ENCODE measurements at places on chromosomes 5 and 9.
A peak's percentile ranks its signal among the peaks of the same experiment; 100 is the strongest.

- no peak for DNase-seq
- H3K36me3 ChIP-seq: no peaks in the 10 kb centered on the region
- no peaks in the 10 kb centered on the region for H3K27me3 ChIP-seq
- peaks cover 4% of the 10 kb centered on the region for H3K4me1 ChIP-seq
Observed at GRCh38 chr5:139075066-139076050, 122.8 kb downstream of the SIL1 start.

DNA sequence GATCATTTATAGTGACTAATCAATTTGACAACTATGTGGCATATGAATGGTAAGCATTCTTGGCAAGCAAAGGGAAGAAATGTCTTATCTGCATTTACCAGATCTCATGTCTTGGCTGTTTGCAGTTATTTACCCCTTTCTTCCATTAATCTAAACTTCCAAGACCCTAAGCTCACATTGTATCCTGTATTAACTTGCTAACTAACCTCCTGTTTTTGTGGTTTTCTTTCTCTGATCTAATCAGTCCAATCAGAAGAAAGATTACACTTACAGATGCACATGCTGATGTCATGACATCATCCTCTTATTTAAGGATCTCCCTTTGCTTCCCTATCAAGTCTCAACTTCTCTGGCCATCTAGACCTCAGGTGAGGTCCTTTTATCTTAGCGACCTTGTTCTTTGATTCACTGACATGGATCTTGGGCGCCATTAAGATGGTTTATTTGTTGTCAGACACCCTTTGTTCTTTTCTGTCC is 95.5 kb downstream of the F2RL2 start:
- H3K27ac ChIP-seq: no peak overlapping the region
- peaks cover 74% of the 10 kb centered on the region for H3K4me1 ChIP-seq
- H3K27me3 ChIP-seq: no peaks in the 10 kb centered on the region
- H3K4me3 ChIP-seq: no peak overlapping the region
- no peak for DNase-seq

- no peaks in the 10 kb centered on the region for H3K36me3 ChIP-seq
- H3K4me1 ChIP-seq: peaks cover 23% of the 10 kb centered on the region
- no peak overlapping the region for H3K4me3 ChIP-seq
- no peak overlapping the region for H3K27ac ChIP-seq
- peaks cover 21% of the 10 kb centered on the region for H3K27me3 ChIP-seq
Observed at GRCh38 chr9:121302341-121302740, 34.4 kb downstream of the GSN start.

DNA sequence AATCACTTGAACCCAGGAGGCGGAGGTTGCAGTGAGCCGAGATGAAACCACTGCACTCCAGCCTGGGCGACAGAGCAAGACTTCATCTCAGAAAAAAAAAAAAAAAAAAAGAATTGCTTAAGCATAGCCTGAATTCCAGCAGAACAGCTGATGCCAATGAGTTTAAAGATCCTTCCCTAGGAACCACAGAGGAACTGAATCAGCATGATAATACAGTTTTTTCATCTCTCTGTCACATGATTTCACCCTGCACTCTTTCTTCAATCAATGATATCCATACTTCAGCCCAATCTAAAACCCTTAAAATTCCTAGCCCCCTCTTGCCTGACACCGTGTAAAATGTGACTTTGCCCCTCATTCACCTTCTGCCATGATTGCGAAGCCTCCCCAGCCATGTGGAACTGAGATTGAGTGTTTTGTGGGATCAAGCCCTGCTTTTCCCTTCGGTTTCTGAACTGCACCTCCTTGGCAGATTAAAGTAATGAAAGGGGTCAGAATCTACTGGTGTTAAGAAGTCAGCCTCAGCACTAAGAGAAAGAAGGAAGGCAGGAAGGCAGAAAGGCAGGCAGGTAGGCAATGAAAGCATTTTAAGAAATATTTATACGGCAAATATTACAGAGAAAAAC is 20.9 kb upstream of the DMXL1 start:
- peak overlapping the region; percentile 66 for H3K27ac ChIP-seq
- H3K27me3 ChIP-seq: no peaks in the 10 kb centered on the region
- H3K36me3 ChIP-seq: no peaks in the 10 kb centered on the region
- peaks cover 14% of the 10 kb centered on the region for H3K4me1 ChIP-seq
- no peak overlapping the region for H3K4me3 ChIP-seq

- no peak overlapping the region for H3K4me3 ChIP-seq
- no peak overlapping the region for H3K27ac ChIP-seq
- no peak for DNase-seq
- no peaks in the 10 kb centered on the region for H3K27me3 ChIP-seq
- peaks cover 11% of the 10 kb centered on the region for H3K4me1 ChIP-seq
Observed at GRCh38 chr5:38400365-38400764, 142.0 kb downstream of the EGFLAM start.

- peaks cover 10% of the 10 kb centered on the region for H3K4me1 ChIP-seq
- no peaks in the 10 kb centered on the region for H3K27me3 ChIP-seq
- no peaks in the 10 kb centered on the region for H3K36me3 ChIP-seq
- no peak overlapping the region for H3K27ac ChIP-seq
- DNase-seq: no peak
Observed at GRCh38 chr5:52148679-52149078, 639.0 kb upstream of the ITGA1 start.

GRCh38 chr9:91661451-91661850 is 237.8 kb upstream of the NFIL3 start:
- H3K36me3 ChIP-seq: no peaks in the 10 kb centered on the region
- H3K4me1 ChIP-seq: peaks cover 14% of the 10 kb centered on the region
- H3K27ac ChIP-seq: no peak overlapping the region
- no peak overlapping the region for H3K4me3 ChIP-seq
- DNase-seq: no peak
- no peaks in the 10 kb centered on the region for H3K27me3 ChIP-seq

DNA sequence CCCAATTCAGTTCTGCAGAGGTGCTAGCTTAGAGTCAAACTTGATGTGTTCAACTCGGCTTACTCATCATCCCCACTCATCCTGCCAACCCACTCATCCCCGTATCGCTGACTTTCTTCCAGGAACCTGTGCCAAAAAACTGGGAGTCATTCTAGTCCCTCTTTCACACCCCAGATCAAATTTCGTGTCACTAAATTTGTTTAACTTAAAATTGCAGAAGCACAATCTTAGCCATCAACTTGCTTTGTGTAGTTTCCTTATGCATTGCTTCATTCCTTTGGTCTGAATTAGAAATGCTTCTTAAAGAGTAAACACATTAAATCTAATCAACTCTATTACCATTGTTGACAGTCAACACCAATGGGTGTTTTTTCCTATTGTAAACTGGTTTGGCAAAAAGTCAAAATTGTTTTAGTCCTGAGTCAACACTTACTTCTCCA is 162.4 kb downstream of the TTC39B start:
- no peak overlapping the region for H3K27ac ChIP-seq
- no peaks in the 10 kb centered on the region for H3K27me3 ChIP-seq
- no peak overlapping the region for H3K4me3 ChIP-seq
- H3K4me1 ChIP-seq: peaks cover 46% of the 10 kb centered on the region
- DNase-seq: no peak
- peaks cover 7% of the 10 kb centered on the region for H3K36me3 ChIP-seq

DNA sequence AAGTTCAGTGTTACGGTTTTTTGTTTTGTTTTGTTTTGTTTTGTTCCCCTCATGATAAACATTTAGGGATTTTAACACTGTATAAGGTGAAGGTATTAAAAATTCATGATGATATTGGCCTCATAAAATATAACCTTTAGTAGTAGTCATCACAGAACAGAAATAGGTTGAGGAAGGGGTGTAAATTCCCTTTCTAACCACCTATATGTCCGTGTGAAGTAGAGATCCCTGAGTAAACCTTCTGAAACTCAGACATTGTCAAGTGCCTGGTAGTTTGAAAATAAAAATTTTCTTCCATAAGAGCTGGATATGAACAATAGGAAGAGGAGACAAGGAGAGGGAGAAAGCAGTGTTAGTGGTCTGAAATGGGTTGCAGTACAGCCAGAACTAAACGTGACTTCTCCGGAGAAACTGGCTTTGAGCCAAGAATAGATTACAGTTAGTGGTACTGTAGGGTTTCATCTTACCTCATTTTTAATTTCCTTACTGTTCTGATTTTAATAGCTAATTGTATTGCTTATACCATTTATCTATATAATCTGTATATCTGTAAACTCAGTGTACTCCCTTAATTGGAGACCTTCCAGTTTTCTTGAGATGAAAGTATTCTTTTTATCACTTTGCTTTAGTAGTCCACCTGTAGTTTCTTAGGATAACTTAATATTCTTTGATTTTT is 18.3 kb downstream of the UGCG start:
- H3K27ac ChIP-seq: no peak overlapping the region
- DNase-seq: no peak
- H3K4me3 ChIP-seq: no peak overlapping the region

GRCh38 chr5:111952555-111952954 is 195.6 kb upstream of the NREP start:
- H3K27ac ChIP-seq: no peak overlapping the region
- H3K27me3 ChIP-seq: no peaks in the 10 kb centered on the region
- no peak overlapping the region for H3K4me3 ChIP-seq
- no peaks in the 10 kb centered on the region for H3K4me1 ChIP-seq
- no peak for DNase-seq
- H3K36me3 ChIP-seq: no peaks in the 10 kb centered on the region

DNA sequence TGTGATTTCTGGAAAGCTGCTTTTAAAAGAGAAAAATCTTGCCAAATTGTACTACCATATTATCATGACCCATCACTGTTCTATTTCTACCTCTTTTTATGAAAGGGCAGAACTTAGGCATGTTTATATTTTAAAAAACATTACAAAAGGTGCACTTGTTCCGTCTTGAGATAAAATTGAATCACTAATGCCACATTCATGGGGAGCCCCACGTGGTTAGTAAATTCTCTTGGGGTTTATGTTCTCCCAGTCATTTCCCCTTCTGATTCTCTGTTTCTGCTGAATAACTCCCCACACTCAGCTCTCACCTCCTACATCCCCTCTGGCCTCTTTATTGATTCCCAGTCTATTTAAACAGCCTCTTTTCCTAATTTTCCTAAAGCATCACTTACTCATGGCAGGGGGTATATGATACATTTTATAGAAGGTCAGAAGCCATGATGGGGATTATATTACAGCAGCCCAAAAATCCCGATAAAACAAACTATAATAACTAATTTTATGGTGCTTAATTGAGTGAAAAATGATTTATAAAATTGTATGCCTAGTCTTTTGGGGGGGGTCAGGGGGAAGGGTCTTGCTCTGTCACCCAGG is 19.7 kb upstream of the VLDLR start:
- no peak overlapping the region for H3K4me3 ChIP-seq
- H3K4me1 ChIP-seq: no peaks in the 10 kb centered on the region
- H3K27me3 ChIP-seq: no peaks in the 10 kb centered on the region
- H3K27ac ChIP-seq: no peak overlapping the region

GRCh38 chr5:160185626-160186360 is 43.5 kb upstream of the FABP6 start:
- no peak overlapping the region for H3K4me3 ChIP-seq
- peaks cover 18% of the 10 kb centered on the region for H3K36me3 ChIP-seq
- DNase-seq: no peak

DNA sequence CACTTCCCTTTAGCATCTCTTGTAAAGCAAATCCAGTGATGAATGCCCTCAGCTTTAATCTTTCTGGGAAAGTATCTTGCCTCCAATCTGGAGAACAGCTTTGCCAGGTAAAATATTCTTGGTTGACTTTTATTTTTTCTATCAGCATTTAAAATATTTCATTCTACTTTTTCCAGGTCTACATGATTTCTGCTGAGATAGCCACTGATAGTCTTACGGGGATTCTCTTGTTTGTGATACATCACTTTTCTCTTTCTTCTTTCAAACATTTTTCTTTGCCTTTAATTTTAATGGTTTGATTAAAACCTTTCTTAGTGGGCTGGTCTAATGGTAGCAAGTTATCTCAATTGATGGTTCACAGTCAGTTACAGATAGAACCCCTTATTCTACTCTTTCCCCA is 33.9 kb upstream of the FAM120A start:
- no peak overlapping the region for H3K27ac ChIP-seq
- DNase-seq: no peak
- H3K36me3 ChIP-seq: peaks cover 11% of the 10 kb centered on the region
- no peaks in the 10 kb centered on the region for H3K4me1 ChIP-seq

GRCh38 chr5:150236981-150237754 is 47.3 kb downstream of the SLC6A7 start:
- H3K4me1 ChIP-seq: no peaks in the 10 kb centered on the region
- no peak for DNase-seq
- no peaks in the 10 kb centered on the region for H3K27me3 ChIP-seq
- no peak overlapping the region for H3K27ac ChIP-seq
- no peaks in the 10 kb centered on the region for H3K36me3 ChIP-seq
- H3K4me3 ChIP-seq: no peak overlapping the region

GRCh38 chr9:123933440-123934212 is 3.7 kb upstream of the DENND1A start:
- H3K4me3 ChIP-seq: no peak overlapping the region
- peaks cover 9% of the 10 kb centered on the region for H3K36me3 ChIP-seq
- H3K4me1 ChIP-seq: peaks cover 19% of the 10 kb centered on the region
- peaks cover 13% of the 10 kb centered on the region for H3K27me3 ChIP-seq
- no peak for DNase-seq

- H3K36me3 ChIP-seq: no peaks in the 10 kb centered on the region
- H3K4me1 ChIP-seq: peaks cover 7% of the 10 kb centered on the region
- no peaks in the 10 kb centered on the region for H3K27me3 ChIP-seq
- H3K27ac ChIP-seq: no peak overlapping the region
- peak; percentile 32 for DNase-seq
Observed at GRCh38 chr5:140351609-140352334, 5.4 kb upstream of the HBEGF start.

- no peak for DNase-seq
- H3K36me3 ChIP-seq: no peaks in the 10 kb centered on the region
- H3K27ac ChIP-seq: peak overlapping the region; percentile 95
- H3K4me3 ChIP-seq: peak overlapping the region; percentile 71
- H3K4me1 ChIP-seq: peaks cover 36% of the 10 kb centered on the region
- H3K27me3 ChIP-seq: peaks cover 7% of the 10 kb centered on the region
Observed at GRCh38 chr9:137071282-137071681, 925 bp upstream of the SAPCD2 start.
